ENCODE measurements at places on chromosomes 3 and 15.

DNA sequence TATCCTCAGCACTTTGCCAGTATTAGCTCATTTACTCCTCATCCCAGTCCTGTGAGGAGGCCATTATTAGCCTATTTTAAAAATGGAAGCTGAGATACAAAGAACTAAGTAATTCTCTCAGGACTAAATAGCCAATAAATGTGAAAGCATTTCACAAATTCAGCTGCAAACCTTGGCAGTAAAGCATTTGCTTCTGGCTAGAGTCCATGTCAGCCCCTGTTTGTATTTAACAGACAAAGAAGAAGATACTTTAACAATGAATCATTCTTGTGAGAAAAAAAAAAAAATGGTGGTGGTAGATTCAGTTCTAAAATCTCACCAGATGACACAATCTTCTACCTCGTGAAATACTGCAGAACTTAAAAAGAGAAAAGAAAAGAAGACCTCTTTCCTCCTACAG, 85.0 kb upstream of the CNTN6 start:
- no peak for DNase-seq

DNA sequence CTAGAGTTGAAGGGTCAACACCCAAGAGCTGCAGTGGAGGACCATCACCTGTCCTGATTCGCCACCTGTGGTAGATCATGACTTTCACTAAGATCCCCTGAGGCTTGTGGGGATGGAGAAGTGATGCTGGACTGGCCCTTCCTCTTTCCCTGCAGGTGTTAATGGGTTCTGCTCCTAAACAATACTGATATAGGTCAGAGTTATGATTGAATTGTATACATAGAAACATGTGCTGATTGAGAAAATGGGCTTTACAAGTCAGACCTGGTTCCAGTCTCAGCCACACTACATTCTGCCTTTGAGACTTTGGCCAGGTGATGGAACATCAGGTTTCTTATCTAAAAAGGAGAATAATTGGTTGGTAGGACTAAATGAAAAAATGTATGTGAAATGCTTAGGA, 418.9 kb upstream of the TPRG1 start:
- DNase-seq = no peak

GRCh38 chr3:147797095-147797494, 387.9 kb downstream of the ZIC1 start:
- no peak for DNase-seq

DNA sequence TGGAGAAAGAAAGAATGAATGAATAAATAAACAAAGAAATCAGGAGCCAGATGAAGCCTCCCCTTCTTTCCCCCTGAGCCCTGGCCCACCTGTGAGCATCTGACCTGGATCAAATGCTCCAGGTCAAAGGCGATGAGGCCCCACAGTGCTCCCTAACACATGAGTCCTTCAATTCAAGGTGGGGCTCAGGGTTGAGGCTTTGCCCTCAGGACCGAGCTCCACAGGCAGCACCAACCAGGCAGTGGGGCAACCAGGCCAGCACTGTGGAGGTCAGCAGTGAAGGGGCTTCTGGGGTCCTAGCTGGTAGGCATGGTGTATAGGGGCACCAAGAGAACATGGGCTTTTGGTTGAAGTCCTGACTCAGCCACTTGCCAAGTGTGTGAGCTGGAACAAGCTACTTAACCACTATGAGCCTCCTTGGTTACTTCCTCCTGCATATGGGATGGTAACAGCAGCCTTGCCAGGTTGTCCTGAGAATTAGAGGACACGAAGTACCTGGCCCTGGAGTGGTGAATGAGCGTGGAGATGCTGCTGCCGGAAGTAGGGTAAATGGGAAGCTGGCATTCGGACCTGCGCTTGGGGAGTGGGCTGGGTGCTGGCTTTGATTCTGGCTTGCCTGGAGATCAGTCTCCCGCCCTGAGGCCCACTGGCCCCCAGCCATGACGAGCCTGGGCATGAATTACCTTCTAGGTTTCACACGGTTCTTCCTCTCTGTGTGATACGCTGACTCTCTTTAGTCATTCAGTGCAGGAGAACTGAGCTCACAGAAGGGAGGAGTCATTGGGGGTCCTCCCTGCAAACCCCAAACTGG, 10.0 kb upstream of the PAQR5 start:
- no peak for DNase-seq

- DNase-seq = no peak
Observed at GRCh38 chr3:189512039-189512438, 119.2 kb upstream of the TP63 start.

DNA sequence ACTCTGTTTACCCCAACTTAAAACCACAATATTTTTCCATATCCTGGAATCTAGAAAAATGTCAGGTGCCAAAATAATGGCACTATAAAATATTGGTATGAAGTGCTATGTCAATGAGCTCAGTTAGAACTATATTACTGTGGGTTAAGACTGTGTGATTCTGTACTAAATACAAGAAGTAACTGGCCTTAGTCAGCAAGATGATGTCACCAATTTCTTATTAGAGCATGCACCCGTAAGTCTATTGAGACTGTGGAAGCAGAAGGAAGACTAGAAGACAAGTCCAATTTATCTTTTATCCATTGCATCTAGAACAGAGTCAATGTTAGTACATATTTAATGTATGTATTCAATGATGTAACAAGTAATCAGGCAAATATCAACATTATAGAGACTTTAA, 25.0 kb downstream of the LRRC58 start:
- no peak for DNase-seq

- DNase-seq = no peak
Observed at GRCh38 chr3:20137647-20138046, 48.4 kb downstream of the SGO1 start.

DNA sequence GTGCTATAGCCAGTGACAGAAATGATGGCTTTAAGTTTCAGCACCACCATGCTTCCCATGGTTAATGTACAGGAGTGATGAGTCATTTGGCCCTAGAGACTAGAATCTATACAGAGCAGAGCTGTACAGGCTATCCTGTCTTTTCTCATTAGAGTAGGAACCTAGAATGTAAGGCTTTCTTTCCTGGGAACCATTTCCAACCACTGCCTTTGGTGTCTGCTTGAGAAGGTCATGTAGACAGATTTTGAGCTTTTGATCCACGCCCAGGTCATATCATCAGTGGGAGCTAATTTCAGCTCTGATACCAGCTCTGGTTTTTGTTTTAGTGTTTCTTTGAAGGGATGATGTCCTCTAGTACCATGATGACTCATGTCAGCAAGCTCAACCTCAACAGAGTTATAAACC, 543.1 kb downstream of the NTRK3 start:
- DNase-seq = no peak

DNA sequence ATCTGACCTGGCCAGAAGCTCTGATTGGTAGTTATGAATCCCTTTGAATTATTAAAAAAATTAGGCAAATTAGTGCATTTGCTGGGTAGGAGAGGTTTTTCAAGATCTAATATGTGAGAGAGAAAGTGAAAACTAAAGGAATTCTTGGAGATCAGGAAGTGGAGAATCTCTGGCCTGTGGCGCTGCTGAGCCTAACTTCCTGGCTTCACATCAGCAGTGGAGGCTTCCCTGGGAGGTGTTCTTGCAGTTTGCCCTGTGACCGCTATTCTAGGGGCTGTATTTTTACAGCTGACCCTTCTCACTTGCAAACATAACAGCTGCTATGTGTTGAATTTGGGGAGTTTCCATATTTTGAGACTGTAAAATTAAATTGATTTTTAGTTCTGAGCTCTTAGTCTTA, 166.4 kb downstream of the ATG7 start:
- no peak for DNase-seq

- DNase-seq = no peak
Observed at GRCh38 chr3:149744151-149744550, 8.1 kb downstream of the COMMD2 start.

DNA sequence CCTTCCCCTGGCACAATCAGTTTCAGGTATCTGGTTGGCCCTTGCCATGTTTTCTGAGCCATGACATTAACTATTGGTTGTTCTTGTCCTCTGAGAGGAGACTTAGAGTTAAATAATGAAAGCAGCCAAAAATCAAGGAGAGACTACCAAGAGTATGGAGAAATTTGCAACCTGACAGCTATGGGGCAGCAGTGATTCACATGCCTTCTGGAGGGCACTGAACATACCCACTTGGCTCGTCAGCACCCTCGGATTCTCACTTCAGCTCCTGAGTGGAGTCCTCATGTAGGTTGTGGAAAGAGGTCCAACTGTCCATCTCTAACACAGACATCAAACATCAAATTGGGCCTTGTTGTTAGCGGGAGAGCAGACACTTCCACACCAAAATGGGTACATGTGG, 265.6 kb downstream of the EBLN2 start:
- DNase-seq = no peak

- DNase-seq = no peak
Observed at GRCh38 chr3:15426579-15427118, 695 bp downstream of the METTL6 start.

DNA sequence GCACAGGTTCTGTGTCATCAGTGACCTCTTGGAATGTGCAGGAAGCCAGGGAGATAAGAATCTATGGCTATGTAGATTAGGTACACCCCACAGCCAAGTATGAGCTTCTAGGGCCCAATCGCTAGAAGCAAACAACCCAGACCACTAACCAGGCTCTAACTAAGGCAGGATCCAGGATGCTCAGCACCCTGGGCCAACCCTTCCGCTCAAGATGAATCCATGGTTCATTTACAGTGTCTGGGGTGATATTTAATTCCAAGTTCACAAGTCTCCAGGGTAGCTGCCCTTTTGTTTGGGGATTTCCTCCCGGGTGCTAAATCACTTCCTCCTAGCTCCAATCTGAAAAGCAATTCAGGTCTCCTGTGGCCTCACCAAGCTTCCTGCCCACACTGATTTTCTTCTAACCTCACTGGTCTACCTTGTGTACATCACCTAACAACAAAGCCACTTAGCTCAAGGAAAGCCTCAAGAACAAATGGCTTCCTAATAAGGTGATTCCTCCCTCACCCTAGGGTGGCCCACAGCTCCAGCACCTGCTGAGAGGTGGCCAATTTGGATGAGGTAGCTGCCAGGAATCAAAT, 2.4 kb downstream of the EHD4 start:
- no peak for DNase-seq

DNA sequence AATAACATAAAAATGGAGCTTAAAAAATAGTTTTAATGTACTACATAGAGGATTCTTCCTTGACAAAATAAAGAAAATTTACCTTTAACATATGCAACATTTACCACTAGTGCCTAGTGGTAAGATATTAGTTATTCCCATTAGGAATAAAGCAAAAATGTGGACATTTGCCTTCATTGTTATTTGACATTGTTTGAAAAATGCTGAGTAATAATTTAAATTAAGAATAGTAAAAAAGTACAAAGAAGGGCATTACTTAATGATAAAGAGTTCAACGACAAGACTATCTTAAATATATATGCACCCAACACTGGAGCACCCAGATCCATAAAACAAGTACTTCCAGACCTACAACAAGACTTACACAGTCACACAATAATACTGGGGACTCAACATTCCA, 125.7 kb downstream of the POLR2M start:
- no peak for DNase-seq

DNA sequence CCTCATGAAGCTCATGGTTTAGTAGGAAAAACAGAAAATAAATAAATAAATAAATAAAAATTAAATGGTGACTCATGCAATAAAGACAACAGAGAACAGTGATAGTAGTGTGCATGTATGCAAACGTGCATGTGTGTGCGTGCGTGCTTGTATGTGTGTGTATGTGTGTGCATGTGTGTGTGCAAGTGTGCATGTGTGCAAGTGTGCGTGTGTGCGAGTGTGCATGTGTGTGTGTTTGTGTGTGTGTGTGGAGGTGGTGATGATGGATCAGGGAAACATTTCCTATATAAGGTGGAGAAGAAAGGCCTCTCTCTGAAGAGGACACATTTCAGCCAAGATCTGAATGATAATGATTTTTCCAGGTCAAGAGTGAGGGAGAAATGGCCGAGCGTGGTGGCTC, 47.2 kb downstream of the CACNA2D3 start:
- no peak for DNase-seq

- no peak for DNase-seq
Observed at GRCh38 chr3:11544412-11545181, 99.1 kb downstream of the VGLL4 start.

DNA sequence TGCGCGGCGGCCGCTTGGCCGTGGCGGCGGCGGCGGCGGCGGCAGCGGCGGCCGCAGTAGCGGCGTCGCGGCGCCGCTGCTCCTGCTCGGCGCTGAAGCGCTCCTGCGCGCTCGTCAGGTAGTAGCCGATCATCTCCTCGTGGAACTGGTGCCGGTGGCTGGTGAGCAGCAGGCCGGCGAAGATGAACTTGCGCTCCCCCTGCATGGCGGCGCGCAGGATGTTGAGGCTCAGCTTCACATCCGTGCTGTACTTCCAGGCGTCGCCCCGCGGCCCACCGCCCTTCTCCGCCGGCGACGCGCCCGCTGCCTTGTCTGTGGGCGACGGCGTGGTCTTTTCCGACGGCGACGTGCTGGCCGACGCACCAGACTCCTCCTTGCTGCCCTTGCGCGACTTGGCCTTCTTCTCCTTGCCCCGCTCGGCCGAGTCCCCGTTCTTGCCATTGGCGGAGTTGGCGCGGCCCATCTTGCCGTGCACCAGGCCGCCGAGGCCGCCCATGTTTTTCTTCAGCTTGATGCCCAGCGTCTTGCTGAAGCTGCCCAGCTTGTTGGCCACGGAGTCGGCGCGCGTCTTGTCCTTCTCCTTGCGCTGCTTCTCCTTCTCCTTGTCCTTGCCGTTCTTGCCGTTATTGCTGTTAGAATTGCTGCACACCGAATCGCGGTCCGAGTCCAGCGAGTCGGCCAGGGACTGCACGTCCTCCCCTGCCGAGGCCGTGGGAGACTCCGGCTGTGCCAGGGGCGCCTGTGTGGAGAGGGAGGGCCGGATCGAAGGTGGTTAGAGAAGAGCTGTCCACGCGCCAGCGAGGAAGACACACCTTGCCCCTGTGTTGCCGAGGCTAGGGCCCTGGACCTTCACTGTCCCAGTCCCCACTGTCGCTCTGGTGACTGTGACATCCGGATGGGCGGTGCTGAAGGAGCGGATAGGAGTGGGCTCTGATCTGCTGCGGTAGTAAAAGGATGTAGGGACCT, 157.6 kb downstream of the KLF13 start:
- no peak for DNase-seq

- DNase-seq = no peak
Observed at GRCh38 chr3:25854635-25855034, 64.7 kb downstream of the OXSM start.

- DNase-seq = no peak
Observed at GRCh38 chr3:154018100-154018696, 103.0 kb upstream of the ARHGEF26 start.

DNA sequence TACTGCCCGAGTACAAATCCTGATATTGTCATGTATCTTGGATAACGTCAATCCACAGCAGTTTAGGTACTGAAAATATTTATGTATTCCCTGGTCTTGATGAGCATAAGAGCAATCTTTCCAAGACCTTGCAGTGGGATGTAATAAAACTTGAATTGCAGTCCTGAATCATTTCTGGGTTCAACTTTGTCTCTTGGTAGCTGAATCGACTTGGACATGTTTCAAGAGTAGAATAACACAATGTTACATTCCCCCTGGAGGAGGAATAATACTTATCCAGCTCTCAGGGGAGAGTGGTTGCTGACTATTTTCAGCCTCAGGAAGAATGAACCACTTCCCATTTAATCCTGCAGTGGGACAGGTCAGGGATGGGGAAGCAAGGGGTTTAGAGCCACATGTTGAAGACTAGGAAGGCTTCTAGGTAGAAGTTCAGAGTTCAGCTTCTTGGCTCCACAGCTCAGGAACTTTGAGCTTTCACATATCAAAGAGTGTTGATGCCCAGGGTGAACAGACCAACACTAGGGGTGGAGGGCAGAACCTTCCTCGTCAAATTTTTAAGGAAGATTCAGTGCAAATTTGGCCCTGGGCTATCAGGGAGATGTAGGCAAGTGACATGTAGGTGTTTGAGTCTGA, 43.4 kb upstream of the GPD1L start:
- DNase-seq = no peak

Data from D721Med (cell line).